Stimulated activated CD4-positive, alpha-beta T cell treated with anti-CD3 and anti-CD28 coated beads, TNF-alpha, amount 100 ng/mL, for 1 hour (primary cell): ENCODE measurements at places on chromosomes 2 and 18.

DNA sequence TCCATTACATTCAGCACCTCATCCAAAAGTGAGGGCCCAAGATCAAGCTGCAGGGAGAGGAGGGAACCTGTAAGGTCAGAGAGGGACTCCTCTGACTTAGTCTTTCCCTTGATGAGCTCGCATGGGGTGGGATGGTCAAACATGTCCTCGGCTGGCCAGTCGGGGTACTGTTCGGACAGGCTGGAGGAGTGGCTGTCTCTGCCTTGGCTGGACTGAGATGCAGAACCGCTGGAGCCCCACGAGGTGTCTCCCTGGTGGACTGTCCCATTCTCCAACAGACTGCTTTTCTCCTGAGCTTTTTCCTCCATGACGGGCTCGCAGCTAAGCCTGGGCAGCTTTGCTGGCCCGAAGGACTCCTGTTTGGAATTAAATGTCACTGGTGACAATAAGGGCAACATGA lies 25.6 kb downstream of the CDC42EP3 start:
- no peak for DNase-seq

GRCh38 chr2:167293943-167294775 lies 405.9 kb downstream of the XIRP2 start:
- DNase-seq = no peak

GRCh38 chr2:5685225-5685624 lies 7.0 kb upstream of the SOX11 start:
- DNase-seq = no peak

DNA sequence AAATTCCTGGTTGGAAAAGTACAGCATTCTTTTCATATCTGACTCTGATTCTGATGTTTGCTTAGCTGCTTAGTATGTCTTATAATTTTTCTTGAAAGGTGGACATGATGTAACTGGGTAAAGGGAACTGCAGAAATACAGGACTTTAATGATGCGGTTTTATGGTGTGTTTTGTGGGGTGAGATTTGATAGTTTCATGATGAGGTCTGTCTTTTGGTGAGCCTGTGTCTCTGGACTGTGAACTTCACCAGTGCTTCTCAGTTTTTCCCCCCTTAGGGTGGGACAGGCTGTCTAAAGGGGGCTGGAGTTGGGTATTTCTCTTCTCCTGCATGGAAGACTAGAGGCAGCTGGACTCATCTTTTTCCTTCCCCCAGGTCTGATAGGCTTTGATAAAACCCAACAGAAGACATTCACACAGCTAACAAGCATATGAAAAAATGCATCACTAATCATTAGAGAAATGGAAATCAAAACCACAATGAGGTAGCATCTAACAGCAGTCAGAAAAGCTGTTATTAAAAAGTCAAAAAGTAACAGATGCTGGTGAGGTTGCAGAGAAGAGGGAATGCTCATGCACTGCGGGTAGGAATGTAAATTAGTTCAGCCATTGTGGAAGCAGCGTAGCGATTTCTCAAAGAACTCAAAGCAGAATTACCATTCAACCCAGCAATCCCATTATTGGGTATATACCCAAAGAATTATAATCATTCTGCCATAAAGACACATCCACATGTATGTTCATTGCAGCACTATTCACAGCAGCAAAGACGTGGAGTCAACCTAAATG lies 77.6 kb downstream of the EPC2 start:
- DNase-seq = no peak

DNA sequence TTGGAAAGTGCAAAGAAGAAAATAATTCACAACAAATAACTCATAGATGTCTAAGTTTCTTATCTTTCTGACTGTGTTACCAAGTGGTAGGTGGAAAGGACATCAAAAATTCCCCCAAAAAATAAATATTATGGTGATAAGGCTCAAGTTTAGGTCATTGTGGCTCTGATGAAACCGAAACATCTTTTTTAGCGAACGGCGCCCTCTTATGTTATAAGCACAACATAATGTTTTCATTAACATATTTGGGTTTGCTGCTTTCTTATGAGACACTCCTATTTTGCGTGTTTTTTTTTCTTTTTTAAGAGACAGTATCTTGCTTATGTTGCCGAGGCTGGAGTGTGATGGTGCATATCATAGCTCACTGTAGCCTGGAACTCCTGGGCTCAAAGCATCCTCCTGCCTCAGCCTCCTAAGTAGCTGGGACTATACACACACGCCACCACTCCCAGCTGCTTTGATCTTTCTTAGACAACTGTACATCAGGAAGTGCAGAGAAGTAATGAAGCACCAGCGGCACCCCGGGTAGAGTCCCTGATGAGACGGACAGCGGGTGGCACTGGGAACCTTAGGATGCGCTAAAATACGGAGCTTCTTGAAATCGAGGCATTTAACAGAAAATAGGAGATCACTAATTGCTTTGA lies 38.5 kb upstream of the SLC35G4 start:
- DNase-seq = no peak

- DNase-seq = no peak
These were observed 6.0 kb upstream of the ANKRD29 start for GRCh38 chr18:23668731-23669130.

DNA sequence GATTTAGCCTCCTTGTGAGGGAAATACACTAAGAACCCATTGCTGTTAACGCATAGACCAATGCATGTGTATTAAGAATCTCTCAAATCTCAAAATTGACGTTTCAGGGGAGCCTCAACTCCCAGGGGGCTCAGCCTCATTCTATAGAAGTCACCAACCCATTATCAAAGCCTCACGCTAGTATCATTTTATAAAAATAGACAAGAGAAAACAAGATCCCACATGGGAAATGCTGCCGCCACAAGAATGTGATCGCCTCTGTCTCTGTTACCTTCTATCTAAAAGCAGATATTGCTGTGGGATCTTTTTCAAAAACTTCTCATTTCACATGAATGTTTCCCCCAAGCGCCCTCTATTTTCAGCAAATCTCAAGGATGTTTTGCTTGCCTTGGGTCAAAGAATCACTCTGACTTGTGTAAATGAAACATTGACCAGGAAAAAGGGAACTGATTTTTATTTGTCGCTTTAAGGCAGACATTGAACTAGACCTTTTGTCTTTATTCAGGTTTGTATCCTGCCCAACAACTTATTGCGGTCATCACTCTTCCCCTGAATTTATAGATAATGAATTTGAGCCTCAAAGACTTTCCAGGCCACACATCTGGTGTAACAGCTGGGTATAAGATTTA lies 679.0 kb upstream of the ID2 start:
- DNase-seq = no peak

DNA sequence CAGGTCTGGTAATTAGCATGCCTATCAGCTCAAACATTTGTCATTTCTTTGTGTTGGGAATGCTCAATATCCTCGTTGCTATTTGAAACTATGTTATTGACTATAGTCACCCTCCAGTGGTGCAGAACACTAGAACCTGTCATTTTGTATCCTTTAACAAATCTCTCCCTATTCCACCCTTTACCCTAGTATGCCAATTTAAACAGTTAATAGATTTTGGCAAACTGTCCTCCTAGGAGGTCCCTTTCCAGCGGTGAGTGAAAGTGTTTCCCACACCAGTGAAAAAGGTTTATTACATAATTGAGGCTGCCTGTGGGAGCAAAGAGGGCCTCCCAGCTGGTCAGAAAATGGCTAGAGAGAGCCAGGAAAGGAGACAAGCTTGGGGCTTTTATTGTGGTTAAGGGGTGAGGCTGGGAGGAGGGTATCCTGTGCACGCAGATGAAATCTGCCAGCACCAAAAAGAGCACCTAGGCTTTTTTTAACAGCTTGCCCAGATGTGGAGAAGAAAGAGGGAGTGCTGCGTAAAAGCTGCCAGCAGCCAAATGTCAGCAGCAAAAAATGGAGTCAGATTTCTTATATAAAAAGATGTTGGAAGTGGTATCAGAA lies 1.8 kb upstream of the DRC1 start:
- DNase-seq = no peak

DNA sequence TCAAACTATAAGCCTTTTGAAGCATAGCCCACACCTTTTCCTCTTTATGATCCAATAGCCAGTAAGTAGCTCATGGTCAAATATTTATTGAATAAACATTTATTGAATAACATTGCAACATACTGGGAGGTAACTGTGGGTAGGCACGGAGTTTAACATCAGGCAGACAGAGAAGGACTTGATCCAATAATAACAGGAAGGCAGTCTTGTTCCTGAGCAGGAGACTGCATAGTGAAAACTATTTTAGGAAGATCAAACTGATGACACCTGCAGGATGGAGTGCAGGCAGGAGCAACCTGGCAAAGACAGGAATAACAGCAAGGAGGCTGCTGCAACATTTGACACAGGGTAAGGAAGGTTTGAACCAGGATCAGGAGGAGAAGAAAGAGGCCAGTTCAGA lies 3.1 kb upstream of the DCTN1 start:
- DNase-seq = no peak

GRCh38 chr2:12835733-12836132 lies 119.0 kb downstream of the TRIB2 start:
- DNase-seq = no peak

- DNase-seq = no peak
These were observed 21.0 kb upstream of the PAX3 start for GRCh38 chr2:222319586-222320435.

DNA sequence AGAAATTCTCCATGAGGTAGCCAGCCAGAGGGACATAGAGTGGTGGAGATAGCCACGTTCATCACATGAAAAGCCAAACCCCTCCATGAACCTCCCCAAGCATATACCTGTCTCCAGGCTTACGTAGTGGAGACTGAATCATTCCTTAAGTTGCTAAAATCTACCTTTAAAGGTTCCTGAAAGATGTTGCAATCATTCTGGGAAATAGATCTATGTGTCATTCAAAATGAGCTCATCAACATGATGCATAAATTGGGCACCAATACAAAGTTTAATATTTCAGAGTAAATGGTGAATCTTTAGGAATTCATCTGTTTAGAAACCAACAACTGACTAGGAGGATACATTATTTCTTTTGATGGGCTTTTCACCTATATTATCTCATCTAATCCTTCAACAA lies 362.6 kb upstream of the ID2 start:
- DNase-seq = no peak

DNA sequence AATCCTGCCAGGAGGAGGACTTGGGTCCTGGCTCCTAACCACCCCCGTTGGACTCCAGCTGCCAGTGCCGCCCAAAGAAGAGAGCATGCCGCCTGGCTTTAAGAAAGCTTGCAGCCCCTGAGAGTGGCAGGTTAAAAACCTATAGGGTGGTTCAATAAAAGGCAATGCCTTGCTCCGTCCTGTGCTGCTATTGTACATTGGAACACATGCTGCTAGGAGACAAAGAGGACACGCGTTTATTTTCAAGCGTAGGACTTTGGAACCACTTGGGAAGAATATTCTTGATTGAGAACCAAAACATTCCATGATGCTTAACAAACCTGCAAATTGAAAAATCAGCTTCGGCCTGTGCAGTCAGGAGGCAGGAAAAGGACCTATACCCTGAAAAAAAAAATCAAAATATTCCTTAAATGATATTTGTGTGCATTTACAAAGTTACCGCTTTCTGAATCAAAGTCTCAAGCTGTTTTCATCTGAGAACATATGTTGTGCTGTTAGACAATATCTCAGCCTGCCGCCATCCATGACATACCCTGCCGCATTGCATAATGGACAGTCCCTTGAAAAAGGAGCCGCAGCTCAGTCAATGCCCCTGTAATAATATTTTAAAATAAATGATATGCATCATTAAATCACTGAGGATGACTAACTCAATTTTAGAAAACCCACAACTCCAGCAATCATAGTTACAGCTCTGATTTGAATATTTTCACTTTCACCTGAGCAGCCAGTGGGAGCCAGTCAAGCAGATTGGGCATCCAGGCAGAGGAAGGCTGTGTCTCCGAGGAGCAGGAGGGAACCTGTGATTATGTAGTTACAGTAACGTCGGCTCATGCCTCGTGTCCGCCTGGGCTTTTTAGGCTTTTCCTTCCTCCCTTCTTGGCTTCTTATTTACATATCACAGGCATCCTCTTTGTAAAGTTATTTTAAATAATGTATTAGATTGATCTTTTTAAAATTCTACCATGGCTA lies 805.6 kb upstream of the FANCL start:
- DNase-seq = no peak

DNA sequence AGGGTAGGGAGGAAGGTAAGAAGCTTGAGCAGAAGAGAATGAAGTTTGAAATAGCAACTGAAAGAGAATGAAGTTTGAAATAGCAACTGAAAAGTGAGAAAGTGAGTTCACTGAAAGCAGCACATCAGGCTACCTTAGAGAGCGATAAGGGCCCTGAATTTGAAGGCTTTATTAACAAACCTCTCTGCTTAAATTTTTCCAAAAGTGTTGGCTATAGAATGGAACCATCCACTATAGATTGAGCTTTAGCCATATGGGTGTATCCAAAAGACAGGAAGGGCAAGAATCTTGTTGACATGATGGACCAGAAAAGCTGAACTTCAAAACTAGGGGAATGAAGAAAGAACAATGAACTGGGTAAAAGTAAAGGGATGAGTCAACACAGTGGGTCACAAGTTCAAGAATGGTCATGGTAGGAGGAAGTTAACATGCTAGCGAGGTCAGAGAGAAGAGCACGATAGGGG lies 122.5 kb downstream of the ASXL3 start:
- no peak for DNase-seq

GRCh38 chr18:13382954-13383827 lies 164.6 kb downstream of the LDLRAD4 start:
- no peak for DNase-seq

DNA sequence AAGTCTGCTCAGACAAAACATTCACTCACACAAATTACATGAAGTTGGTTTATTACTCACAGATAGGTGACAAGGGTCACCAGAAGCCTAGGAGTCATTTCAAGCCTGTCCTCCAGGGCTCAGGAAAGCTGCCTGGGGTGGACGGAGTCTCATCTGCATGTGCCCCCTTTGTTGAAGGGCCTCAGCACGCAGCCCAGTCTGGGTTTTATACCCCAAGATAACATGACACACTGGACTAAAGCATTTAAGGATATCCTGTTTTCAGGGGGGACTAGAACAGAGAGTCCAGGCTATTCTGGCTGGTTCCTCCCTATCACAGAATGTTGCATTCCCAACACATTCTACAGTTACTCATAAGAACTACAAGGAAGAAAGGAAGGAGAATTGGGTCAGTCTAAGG lies 164.7 kb downstream of the MREG start:
- no peak for DNase-seq

- DNase-seq = no peak
These were observed 628.0 kb downstream of the ZEB2 start for GRCh38 chr2:143891879-143892308.

DNA sequence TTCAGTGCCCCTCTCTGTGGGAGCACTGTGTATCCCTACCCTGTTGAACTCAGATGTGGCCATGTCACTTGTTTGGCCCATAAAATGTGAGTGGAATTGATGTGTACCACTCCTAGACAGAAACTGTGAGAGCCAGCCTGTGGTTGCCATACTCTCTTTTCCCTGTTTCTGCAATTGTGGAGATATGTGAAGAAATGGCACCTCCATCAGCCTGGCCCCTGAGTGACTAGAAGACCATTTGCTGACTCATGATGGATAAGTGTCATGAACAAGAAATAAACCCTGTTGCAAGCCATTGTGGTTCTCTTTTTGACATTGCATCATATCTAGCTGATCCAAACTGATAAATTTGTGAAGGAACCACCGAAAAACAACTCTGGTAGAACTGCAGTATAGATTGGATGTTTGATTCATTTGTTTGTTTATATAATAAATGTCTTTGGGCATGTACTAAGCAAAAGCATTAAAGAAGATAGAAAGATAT lies 214.5 kb upstream of the FBXO11 start:
- no peak for DNase-seq
